Fibroblast of upper back skin (primary cell): ENCODE measurements at places on chromosomes 2 and 18.

GRCh38 chr2:238865744-238866355 lies 18.0 kb downstream of the TWIST2 start:
- no peak for DNase-seq

DNA sequence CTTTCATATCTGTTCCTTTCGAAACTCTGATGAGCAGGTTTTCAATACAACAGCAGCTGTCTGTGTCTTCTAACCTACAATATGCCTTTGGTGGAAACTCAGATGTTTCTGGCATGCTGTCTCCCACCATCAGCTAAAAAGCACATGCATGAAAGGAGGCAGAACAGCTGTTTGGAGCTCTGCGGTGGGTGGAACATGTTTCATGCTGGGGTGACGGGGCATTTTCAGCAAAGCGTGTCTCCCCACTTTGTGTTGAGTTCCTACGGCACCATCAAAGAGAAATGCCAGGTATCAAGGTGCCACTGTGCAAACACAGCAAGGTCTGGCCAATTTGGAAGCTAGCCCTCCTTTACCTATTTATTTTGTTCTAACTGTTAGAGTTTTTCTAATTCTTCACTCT lies 290.1 kb downstream of the CLIP4 start:
- no peak for DNase-seq

DNA sequence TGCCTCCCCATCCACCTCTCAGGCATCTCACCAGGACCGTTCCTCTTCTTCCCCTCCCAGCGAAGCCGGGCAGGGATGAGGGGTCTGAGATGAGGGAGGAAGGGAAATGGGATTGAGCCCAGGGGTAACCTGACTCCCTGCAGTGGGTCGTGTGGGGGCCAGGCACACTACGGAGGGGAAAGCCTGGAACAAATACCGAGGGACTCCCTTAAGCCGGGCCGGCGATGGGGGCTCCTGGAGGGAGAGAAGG lies 250 bp upstream of the SPEG start:
- DNase-seq, result no peak

DNA sequence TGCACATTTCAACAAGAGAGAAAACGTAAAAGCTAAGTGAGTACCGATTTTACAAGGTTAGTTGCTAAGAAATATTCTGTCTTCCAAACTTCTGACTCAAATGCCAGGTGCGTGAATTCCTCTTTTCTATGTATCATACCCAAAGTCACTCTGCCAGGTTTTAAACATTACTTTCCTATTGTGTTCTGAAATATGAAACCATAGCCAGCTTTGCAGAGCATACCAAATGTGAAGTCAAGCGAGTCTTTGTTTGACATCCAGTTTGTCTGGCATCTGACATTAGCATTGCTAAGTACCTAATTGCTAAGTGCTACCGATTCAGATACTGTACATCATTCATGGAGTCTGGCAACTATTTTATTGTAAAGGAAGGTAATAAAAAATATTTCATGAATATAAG lies 321.9 kb upstream of the GALNT5 start:
- DNase-seq, result no peak

DNA sequence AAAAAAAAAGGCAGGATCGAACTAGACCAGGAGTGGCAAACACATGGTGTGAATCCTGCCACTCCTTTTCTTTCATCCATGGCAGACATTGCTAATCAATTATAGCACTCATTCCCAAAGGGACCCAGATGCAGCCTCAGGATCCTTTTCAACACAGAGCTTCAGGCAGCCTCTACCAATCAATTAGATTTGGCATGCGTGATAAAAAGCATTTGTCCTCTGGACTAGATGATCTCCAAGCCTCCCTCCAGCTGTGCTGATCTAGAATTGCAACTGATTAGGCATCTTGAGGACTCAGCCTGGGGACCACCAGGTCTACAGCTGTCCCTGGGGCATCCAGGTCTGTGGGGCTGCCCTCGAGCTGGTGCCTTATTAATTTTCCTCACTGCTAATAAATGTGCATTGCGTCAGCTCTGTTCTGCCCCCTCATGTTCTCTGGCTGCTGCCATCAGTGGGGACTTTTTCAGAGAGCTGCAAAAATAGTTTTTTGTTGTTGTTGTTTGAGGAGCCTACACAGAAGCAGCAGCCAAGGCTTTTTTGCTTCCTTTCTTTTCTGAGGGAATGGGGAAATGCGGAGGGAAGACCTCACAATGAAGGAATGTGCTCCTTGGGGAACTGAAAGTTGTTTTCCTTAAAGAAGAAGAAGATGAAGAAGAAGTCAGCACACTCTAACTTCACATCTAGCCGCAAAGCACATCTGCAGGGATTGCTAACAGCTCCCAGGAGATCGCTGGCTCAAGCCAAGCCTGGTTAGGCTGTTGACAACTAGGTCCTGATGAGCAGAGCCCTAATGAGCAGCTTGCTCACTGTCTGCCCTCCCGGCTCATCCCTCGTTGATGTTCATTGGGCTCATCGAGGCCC lies 8.8 kb upstream of the ATOH8 start:
- peak; percentile 98 for DNase-seq

DNA sequence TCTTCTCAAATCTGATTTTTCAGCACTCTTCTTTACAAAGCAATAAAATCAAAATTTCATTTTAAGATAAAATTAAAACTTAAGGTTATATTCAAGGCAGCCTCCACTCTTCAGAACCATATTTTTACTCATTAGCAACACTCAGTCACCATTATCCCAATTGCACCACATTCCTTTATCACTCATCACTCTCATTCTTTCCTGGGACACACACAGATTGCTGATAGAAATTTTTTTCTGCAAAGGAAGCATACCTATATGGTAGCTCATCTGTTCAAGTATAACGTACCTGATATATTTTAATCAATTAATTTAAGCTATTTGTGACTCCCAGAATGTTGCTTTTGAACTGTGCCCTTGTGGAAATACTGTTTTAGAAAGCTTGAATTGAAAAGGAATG lies 1559.3 kb upstream of the ZEB2 start:
- peak; percentile 36 for DNase-seq
